ENCODE measurements at places on chromosomes 6 and 20.

DNA sequence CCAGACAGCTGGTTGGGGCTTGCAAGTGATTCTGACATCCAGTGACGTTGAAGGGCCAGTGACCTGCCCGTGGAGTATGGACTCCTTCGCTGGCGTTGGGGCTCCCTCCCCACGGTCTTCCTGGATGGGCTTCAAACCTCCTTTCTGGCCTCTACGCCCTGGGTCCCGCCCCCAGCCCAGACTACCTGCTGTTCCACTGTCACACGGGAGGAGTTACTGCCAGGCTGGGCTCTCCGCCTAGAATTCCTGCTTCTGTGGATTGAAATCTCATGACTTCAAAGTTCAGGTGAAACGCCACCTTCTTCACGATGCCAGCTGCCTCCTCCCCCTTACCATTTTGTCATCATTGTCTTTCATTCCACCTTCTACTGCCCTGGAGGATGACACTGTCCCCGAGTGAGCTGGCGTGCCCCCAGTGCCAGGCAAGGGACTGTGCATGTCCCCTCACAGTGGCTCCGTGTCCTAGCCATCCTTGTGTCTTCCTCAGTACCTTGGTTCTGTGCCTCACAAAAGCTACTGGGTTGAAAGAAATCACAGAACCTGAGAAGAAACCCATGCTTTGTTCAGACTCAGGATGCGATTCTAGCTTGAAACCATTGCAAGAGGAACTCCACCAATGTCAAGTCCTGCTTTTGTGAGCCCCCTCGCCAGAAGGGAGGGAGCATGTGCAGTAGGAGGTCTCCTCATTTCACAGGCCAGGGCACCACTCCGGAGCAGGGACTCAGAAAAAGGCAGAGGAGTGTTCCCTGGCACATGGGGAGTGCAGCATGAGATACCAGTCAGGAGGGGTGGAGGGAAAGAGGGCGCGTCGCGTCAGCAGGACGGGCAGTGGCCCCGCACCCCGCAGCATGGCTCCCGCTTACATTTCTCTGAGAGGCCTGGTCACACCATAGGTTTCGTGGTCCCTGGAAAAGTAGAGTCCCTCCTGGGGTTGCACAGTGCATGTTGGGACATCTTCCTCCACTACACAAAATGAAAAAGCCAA, 11.0 kb upstream of the IRF4 start:
- DNase-seq, result no peak

- peak; percentile 100 for DNase-seq
These were observed 129.8 kb downstream of the PREX1 start for GRCh38 chr20:48697845-48698491.

- no peak for DNase-seq
These were observed 40.8 kb upstream of the FOXP4 start for GRCh38 chr6:41505122-41506049.

GRCh38 chr6:41718828-41719227, 16.6 kb downstream of the TFEB start:
- no peak for DNase-seq

DNA sequence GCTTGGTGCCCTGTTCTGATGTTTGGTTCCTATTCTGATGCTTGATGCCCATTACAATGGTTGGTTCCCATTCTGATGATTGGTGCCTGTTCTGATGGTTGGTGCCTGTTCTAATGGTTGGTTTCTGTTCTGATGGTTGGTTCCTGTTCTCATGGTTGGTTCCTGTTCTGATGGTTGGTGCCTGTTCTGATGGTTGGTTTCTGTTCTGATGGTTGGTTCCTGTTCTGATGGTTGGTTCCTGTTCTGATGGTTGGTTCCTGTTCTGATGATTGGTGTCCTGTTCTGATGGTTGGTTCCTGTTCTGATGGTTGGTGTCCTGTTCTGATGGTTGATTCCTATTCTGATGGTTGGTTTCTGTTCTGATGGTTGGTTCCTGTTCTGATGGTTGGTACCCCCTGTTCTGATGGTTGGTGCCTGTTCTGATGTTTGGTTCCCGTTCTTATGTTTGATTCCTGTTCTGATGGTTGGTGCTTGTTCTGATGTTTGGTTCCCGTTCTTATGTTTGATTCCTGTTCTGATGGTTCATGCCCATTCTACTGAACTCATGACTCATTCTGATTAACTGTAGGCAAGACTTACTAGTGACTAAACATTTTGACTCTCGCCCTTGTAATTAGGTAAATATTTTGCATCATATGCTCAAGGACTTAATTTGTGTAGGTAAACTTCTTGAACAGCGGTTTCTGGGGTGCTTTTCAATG, 146.2 kb downstream of the DLL1 start:
- DNase-seq, result no peak

- DNase-seq, result no peak
These were observed 52.6 kb upstream of the NAA20 start for GRCh38 chr20:19964289-19965265.

- DNase-seq, result no peak
These were observed 40.1 kb downstream of the VTA1 start for GRCh38 chr6:142187209-142187608.

- no peak for DNase-seq
These were observed 141.6 kb upstream of the AKAP12 start for GRCh38 chr6:151098166-151098565.

DNA sequence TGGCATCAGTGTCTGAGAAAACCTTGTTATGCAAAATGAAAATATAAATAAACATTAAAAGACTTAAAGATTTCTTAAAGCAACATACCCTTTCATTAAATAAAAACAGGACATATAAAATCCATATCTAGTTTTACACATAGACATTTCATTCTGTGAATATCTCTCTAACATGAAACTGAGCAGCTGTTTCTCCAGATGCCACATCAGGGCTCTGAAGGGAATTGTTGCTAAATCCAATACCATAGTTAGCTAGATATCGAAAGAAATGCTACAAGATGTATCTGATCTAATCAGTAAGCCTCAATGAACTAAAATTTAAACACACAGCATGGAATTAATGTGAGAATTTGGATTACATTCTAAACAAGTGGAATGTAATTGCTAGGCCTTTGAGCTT, 74.5 kb downstream of the SAMD5 start:
- no peak for DNase-seq

- DNase-seq, result no peak
These were observed 25.3 kb downstream of the CPXM1 start for GRCh38 chr20:2775139-2775538.

- DNase-seq, result no peak
These were observed 168.5 kb upstream of the AKIRIN2 start for GRCh38 chr6:87870556-87870955.

GRCh38 chr6:71727632-71728294, 158.6 kb upstream of the RIMS1 start:
- DNase-seq, result no peak

DNA sequence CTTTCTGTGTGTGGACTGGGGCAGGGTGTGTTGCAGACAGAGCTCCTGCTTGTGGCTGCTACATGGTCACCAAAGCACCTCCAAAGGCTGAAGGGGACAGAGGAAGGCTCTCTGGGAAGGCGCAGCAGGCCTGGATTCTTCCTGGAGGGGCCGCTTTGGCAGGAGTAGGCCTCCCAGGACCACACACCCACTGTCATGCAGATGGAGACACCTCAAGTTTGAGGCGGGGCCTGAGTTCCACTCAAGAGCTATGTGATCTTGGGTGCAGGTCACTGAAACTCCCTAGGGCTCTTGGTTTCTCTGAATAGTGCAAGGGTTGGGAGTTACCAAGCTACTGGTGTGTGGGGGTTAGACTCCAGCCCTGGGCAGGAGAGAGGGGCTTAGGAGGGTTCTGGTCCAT, 27.9 kb downstream of the EFCAB8 start:
- DNase-seq, result no peak

DNA sequence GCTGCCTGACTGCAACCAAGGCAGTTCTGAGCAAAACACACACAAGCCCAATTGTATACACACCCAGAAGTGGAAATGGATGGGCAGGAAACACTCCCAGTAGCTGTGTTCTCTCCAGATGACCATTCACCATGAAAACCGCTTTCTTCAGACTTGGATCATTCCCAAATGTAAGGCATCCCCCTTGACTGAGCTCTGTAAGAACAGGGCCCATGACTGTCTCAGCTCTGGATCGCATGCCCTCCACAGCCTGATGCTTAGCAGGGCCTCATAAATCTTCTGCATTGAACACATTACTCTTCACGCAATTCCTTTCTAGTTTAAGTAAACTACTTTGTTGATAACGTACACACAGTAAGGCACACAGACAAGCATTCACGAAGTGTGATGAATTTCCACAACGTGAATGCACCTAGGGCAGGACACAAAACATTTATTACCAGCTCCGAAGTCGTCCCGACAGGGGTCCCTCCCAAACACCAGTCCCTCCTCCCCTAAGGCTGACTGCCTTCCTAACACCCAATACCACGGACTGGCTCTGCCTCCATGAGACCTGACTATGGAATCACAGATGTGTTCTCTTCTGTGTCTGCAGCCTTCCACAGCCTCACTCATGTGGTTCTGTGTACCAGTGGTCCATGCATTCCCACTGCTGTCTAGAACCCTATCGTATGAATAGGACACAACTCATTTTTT, 31.7 kb downstream of the BMP7 start:
- no peak for DNase-seq

GRCh38 chr6:92339936-92340640, 1079.3 kb downstream of the EPHA7 start:
- DNase-seq, result no peak

Measured in RWPE2 (cell line).